Activated T-helper 17 cell treated with anti-CD3 and anti-CD28 coated beads, Interleukin-2, amount 50 U/mL, for 72 hours (primary cell): ENCODE measurements at places on chromosomes 13 and 19.

- no peak for ATAC-seq
Observed at GRCh38 chr13:54934121-54934520, 1905.5 kb downstream of the OLFM4 start.

DNA sequence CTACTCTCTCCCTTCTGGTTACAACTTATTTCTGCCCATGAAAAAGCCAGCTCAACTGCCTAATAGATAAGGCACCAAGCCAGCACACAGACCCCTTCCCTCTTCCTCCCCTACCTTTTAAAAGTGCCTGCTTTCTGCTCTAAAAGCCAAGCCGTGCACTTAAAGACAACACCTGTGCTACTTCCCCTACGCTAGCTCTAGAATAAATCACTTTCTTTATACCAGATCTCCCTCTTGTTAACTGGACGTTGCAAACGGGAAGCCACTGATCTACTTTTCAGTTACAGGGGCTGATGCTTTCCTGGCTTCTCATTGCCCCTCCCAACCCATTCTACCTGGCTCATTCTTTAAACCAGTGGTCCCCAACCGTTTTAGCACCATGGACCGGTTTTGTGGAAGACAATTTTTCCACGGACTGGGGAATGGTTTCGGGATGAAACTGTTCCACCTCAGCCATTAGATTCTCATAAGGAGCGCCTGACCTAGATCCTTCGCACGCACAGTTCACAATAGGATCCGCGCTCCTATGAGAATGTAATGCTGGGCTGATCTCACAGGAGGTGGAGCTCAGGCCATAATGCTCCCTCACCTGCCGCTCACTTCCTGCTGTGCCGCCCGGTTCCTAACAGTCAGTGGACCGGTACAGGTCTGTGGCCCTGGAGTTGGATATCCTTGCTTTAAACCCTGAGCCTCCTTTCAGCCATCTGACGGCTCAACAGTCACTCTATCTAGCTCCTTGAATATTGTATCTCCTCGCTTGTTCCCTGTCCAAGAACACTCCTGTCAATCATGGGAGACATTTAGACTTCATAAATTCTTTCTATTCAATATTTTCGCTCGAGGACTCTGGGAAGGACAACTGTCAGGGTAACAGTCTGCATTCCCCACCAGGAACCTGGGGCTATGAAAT is 841 bp upstream of the ZNF223 start:
- peak; percentile 86 for ATAC-seq

GRCh38 chr13:38577048-38577447 is 109.8 kb upstream of the FREM2 start:
- no peak for ATAC-seq

DNA sequence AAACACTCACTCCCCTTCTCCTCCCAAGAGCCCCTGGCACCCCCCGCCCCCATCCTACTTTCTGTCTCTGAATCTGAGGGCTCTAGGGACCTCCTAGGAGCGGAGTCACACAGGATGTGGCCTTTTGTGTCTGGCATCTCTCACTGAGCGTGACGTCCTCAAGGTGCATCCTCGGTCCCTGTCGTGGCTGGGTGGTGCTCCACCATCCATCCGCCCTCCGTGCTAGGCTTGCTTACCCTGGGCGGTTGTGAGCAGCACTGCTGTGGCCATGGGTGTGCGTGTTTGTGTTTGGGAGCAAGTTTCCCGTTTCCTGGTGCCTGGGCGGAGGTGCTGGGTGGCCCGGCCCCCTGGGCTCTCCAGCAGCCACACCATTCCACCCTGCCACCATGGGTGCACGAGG is 12.2 kb downstream of the PLEKHJ1 start:
- ATAC-seq: peak; percentile 31

DNA sequence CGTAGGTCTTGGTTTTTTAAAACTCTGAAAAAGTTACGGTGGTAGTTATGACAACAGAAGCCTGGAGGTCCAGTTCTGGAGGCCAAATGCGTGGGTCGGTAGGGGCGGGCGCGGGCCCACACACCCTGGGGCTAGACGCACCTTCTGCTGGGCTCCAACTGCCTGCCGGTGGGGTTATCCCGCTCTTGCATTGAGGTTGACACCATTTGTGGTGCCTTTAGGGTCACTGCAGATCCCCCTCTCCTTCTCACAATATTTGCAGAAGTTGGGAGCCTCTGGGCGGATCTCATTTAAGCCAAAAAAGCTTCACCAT is 81.6 kb downstream of the CHST8 start:
- ATAC-seq: no peak

DNA sequence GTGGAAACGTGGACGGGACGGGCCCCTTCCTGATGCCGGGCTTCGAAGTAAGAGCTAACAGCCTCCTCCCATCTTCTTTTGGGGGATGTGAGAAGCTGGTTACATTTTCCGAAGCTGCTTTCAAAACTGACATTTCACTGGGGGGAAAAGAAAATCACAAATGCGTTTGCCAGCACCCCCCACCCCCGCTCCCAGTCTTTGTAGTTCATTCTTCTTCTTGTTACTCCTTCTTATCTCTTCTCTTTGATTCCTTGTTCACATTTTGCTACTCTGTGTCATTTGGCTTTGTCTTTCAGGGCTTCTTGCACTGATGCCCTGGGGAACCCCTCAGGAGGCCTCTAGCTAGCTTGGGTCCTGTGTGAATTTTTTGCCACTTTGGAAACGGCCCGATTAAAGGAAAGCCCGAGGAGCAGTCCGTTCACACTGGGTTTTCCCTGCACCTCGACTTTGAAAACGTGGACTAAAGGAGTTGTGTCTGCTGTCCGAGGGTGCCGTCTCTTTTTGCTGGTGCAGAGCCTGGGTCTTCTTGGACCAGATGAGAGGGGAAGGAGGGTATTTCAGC is 1.3 kb downstream of the CARM1 start:
- ATAC-seq: no peak

GRCh38 chr19:16824658-16825311 is 4.4 kb upstream of the SIN3B start:
- no peak for ATAC-seq

GRCh38 chr19:51047031-51047335 is 12.2 kb upstream of the KLK12 start:
- no peak for ATAC-seq

DNA sequence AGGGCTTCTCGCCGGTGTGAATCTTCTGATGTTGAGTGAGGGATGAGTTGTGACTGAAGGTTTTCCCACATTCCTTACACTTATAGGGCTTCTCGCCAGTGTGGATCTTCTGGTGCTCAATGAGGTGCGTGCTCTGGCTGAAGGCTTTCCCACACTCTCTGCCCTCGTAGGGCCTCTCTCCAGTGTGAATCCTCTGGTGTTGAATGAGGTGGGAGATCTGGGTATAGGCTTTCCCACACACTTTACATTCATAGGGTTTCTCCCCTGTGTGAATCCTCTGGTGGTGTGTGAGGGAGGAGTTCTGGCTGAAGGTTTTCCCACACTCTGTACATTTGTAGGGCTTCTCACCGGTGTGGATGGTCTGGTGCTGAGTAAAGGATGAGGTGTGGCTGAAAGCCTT is 33.2 kb downstream of the ZNF473 start:
- no peak for ATAC-seq

- ATAC-seq: no peak
Observed at GRCh38 chr19:55289117-55289796, 5.5 kb downstream of the BRSK1 start.

GRCh38 chr19:2043251-2043641 is 7.8 kb downstream of the MKNK2 start:
- no peak for ATAC-seq

DNA sequence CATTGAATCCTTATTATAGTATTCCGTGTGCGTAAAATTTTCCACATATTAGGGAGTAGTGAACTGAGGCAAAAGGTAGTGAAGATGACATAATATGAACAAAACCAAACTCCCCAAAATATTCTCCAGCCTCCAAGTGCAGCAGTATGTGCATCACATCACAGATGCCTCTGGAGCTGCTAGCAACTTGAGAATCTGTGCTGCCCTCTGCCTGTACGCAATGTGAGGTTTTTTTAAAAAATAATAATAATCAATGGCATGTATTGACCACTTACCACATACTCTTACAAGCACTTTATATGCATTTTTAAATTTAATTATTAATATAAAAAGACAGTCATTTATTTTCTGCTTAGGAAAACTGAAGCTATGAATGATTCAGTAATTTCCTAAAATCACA is 583.0 kb upstream of the SPRY2 start:
- no peak for ATAC-seq

GRCh38 chr19:6423499-6424194 is 964 bp downstream of the KHSRP start:
- ATAC-seq: no peak

DNA sequence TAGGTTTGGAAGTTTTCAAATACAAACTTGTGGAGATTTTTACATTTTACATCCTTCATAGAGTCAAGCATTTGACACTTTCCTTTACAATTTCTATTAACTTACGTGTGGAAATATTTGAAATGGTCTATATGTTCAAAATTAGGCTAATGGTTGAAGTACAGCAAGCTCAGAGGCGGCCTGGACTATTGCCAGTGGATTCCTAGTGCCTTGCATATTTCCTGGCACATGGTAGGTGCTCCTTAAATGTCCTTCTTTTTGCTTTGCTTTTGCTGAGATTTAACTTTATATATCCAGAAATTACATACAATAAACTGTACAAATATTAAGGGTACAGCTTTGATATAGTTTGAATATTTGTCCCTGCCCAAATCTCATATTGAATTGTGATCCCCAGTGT is 93.9 kb downstream of the UBL3 start:
- no peak for ATAC-seq

DNA sequence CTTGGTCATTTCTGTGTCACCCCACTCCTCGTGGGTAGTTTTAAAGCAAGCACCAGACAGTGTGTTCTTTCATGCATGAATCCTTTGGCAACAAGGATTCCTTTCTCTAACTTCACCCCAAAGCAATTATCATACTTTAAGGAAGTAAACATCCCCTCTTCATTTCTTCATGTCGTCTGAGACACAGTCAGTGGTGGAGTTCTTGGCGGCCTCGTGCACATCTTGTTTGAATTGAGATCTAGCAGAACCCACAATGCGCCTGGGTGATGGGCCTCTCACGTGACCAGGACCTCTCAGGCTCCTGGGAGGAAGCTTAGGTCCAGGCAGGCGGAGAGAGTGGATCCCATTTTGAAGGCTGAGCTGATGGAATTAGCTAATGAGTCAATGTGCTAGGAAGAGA is 2.6 kb downstream of the ACSBG2 start:
- ATAC-seq: no peak

GRCh38 chr19:42421591-42422031 is 5.6 kb downstream of the LIPE start:
- no peak for ATAC-seq

- ATAC-seq: no peak
Observed at GRCh38 chr13:59666504-59666903, 497.2 kb downstream of the DIAPH3 start.

- ATAC-seq: peak; percentile 52
Observed at GRCh38 chr13:79405501-79405830, 589 bp downstream of the RBM26 start.

DNA sequence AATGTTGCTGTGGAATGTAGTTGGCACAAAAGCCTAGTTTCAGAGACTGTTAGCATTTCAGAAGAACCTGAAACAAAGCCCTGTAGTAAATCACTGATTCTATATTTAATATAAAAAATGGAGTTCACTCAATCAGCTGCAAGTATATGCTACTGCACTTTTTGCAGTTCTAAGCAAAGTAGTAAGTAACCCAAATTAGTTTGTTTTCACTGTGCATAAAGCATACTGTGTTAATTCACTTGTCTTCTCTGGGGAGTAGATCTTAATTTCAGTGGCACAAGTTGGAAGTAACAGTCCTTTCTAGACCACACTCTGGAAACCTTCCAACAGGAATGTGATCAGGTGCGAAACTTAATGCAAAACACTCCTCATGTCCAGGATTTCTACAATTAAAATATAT is 139.3 kb downstream of the DACH1 start:
- no peak for ATAC-seq

DNA sequence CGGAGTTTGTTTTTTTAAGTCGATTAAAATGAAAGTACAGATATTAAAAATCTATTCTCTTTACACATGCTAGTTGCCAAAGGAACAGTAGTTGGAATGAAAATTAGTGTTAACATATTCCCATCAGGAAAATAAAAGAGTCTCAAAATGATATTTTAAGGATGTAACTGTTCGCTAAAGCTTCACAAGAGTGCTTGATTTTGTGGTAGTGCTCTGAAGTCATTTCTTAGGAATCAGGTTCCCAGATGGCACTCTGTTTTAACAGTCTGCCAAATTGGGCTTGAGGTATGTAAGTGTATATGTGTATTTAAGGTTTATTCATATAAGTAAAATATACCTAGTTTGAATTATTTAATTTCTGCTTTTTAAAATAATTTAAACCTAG is 128.8 kb downstream of the LMO7 start:
- ATAC-seq: no peak

DNA sequence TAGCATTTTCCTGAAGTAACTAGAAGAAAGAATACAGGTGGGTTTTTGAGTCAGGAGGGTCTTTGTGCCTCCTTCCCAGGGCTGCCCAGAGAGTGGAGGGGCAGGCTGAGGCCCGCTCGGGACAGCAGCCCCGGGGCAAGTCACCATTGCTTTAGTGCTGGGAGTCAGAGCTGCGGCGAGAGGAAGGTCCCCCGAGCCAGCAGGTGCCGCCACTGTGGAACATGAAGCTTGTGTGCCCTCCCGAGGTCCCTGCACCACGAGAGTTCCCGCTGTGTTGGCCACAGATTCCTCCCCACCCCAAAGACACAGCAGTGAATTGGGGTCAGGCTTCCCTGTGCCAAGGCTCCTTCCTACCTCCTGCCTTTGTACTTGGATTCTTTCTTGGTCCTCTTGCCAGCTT is 50.9 kb upstream of the TEX29 start:
- ATAC-seq: no peak

DNA sequence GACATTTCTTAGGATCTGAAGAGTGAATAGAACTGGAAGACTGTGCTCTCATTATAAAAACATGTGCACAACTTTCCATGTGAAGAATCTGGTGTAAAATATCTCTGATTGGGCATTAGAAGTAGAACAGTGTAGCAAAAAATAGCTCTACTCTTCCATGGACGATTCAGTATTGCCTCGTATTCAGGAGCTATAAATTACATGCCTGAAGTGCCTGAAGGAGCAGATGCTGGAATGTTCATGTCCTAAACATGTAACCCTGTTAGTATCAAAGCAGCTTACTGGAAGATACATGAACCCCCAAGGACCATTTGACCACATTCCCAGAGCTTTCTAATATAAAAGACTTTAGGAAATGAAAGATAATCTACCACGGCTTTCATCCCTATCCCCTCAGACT is 528.9 kb downstream of the DACH1 start:
- no peak for ATAC-seq

DNA sequence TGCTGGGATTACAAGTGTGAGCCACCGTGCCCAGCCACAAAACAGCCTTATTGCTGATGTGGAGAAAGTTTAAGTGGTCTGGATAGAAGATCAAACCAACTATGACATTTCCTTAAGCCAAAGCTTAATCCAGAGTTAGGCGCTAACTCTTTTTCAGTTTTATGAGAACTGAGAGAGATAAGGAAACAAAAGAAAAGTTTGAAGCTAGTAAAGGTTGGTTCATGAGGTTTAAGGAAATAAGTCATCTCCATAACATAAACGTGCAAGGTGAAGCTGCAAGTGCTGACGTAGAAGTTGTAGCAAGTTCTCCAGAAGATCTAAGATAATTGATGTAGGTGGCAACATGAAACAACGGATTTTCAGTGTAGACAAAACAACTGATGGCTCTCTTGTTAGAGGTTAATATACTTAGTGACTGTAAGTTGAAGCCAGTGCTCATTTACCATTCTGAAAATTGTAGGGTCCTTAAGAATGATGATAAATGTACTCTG is 41.6 kb downstream of the ZMYM2 start:
- ATAC-seq: no peak

- ATAC-seq: no peak
Observed at GRCh38 chr13:29511980-29512379, 83.5 kb downstream of the SLC7A1 start.
